GM12892 (cell line): ENCODE measurements at places on chromosomes 3 and 15.

- no peak for DNase-seq
These were observed 758 bp downstream of the SELENOK start for GRCh38 chr3:53890726-53891475.

GRCh38 chr3:146803745-146804144 is 198.6 kb upstream of the PLSCR5 start:
- no peak for DNase-seq

DNA sequence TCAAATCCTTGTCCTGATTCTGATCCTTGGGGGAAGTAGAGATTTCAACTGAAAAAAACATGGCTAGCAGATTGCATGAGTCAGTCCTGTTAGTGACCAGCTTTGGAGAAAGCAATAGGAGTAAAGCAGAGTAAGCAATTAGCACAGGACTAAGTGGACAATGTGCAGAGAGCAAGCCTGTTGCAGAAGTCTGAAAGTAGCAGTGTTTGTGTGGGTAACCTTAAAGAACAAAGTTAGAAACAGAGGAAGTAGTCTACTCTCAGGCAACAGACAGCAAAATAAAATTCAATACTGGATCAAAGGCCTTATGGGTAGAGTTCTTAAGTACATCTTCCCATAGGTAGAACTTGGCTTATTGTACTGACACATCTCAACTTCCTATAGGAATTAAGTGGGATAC is 916.8 kb downstream of the CADM2 start:
- DNase-seq: no peak

DNA sequence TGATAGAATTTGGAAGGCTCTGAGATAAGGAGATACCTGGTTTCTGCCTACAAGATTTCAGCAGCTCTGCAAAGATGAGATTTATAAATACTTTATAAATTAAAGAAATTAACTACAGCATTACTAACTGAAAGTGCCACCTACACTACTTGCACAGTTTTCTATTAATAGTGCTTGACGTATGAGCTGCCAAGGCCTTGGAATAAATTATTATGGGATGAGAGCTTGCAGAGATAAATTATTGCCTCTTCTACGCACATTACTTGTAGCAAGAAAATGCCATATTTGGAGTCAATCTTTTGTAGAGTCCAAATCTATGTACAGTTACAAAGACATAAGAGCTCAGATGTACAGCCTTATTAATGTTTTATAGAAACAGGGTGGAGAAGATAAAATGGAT is 89.1 kb downstream of the BCHE start:
- DNase-seq: no peak

DNA sequence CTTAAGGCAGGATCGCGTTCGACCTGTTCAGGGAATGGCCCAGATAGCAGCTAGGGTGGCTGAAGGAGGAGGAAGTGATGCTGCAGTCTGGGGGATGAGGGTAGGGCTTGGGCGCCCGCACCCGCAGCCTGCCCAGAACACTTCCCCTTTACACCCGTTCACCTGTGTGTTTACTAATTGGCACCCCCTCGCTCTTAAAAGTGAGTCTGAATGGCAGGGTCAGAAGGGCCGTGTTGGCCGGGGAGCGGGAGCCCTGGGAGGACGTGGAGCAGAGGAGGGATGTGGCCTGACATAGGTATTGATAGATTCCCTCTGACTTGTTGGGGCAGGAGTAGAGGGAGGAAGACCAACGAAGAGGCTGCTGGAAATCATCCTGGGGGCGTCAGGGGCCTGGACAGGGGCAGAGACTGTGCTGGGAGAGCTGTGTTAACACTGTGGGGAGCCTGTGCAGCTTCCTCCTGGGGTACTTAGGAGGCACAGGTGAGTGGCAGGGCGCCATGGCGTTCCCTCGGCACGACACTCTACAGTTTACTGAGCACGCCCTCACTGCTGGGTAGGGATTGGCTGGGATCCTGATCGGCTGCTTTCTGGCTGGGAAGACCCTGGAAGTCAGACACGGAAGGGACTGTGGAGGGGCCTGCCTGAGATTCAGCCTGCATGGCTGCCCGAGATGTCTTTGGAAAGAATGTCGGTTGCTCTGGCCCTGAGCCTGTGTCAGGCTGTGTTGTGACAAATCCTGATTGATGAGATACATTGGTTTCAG is 51.7 kb downstream of the SLC6A6 start:
- DNase-seq: no peak

DNA sequence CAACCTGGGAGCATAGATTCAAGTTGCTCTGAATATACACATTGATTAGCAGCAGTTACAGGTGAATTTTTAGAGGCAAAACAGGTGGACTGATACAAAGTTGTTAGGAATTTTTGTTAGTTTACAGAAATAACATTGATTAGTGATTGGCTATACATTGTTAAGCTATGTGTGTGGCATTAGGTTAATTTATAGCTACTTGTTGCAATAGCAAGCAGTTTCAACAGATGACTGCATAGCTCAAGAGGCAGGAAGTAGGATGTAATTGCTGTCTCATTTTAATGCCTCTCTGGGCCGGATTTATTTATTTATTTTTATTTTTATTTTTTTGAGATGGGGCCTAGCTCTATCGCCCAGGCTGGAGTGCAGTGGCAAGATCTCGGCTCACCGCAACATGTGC is 99.7 kb downstream of the TCF12 start:
- DNase-seq: no peak

- DNase-seq: no peak
These were observed 99.3 kb upstream of the ZBED2 start for GRCh38 chr3:111694471-111694870.

- DNase-seq: no peak
These were observed 38.3 kb downstream of the RSRC1 start for GRCh38 chr3:158148218-158148617.

DNA sequence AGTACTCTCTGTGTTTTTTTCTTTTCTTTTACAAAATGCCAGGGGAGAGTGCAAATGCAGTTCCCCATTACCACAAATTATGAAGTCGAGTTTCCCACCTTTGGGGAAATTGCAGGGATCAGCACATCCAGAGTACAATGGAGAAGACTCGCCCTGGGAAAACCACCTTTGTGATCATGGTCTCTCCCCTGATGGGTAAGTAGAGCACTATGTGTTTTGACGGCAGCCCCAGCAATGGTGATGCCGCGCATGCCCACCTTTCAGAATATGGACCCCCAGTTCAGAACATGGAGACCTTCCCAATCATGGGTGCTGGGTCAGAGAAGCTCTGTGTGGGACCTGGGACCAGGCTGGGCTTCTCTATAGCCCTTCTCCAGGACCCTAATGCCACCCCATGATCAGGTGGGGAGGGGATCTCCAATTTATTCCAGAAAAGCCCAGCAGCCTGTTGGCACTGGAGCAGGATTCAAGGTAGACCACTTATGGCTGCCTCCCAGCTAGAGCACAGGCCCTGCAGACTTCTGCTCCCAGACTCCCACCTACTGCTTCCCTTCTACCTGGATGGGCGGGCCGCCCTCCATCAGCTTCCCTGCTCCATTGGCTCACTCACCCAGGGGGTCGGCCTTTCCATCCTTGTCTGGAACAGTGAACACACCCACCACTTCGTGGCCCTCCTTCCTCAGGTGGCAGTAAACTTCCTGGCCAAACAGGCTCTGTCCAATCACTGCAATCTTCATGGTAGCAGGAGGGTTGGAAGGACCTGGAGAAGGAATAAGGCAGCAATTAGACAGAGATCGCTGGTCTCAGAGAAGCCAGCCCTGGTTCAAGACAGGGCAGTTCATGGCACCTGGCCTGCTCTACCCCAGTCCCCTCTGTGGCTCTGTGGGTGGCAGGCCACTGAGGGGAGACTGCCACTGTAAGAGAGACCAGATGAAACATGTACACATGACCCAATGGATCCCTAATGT is 19.9 kb downstream of the ALDH1L1 start:
- DNase-seq: no peak

DNA sequence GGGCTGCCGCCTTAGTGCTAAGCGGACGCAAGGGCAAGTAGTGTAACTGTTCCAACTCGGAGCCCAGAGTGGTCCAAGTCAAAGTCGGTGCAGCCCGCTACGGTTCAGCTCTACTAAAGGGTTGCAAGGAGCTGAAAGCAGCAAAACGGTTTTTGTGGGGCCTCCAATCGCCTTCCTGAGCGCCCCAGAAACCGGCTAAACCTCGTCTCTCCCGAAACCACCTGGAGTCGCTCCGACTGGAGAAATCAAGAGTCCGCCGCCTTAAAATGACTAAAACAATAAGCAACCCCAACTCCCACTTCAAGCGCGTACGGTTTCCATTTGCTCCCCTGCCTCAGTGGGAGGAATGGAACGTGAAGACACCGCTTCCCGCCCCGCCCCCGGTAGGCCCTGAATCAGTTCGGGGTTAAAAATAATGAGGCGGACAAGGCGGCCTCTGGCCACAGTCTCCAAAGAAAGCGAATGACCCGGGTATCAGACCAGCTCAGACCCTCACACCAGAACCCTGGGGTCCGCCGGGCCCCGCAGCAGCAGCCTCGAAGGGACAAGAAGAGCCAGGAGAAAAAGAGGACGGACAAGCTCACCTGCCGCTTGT is 401 bp downstream of the SEC11A start:
- DNase-seq: no peak

DNA sequence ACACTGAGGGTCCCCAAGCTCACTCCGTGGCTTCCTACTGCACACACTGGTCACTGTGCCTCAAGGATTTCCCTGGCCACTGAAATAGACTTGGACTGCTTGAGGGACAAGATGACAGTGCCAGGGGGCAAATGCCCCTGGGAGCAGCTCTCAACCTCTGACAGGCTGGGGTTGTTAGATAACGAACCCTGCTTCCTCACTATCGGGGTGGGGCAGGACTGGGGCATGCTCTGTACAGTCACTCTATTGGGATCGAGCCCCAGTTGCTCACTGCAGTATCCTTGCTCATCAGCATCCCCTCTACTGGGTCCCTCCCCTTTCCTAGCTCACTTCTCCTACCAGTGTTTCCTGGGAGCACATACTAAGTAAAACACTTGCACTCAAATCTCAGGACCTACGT is 610.8 kb downstream of the NTRK3 start:
- DNase-seq: no peak

DNA sequence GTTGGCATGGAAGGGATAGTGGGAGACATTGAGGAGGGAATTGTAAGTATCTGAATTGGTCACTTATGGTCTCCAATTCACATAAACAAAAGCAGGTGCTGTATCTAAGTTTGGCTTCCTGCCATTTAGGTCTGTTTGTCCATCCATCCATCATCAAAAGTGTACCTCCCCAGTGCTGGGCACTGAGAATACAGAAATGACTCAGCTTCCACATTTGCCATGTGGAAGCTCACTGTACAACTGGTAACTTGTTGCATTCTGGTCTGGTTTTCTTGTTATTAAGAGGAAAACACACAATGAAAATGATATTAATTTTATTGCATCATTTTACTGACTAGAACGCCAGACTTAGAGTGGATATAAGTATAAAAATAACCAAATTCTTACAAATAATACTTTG is 30.9 kb upstream of the MUC13 start:
- DNase-seq: no peak

GRCh38 chr3:33006081-33006480 is 54.6 kb downstream of the CCR4 start:
- DNase-seq: no peak

- no peak for DNase-seq
These were observed 94.9 kb downstream of the ATP10A start for GRCh38 chr15:25768271-25768670.

- no peak for DNase-seq
These were observed 15.1 kb upstream of the TOPAZ1 start for GRCh38 chr3:44226573-44226972.

DNA sequence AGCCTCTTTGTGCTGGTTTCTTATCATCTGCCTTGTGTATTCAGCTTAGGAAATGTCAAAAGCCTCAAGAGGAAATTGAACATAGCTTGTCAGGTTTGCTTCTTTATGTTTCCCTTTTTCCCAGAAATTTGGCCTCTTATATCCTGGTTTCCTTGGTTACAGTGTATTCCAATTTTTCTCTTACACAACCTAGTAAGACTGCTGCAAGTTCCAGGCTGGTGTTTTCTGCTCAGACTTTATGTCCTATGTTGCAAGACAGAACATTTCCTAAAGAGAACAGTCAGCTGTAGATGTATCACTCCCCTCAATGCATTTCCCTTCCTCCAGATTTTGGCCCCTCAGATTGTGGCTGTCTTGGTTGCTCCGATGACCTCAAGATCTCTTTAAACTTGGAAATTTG is 102.5 kb downstream of the SH3GL3 start:
- no peak for DNase-seq

DNA sequence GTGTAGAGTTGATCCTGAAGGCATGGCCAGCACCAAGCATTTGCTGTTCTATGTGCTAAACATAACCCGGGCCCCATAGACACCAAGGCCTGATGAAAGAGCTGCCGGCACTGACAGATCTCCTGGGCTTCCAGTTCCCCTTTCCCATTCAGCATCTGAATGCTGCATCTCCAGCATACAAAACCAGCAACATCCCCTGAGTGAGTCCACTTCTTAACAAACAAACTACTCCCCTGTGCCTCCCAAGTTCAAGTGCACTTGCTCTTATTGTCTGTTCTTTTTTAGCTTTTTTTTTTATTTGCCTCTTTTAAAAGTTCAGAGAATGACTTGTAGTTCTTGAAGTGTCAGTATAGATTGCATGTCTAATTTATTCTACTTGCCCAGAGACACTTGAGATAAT is 156.0 kb downstream of the EDEM1 start:
- no peak for DNase-seq

GRCh38 chr3:97927704-97928103 is 44.5 kb downstream of the RIOX2 start:
- no peak for DNase-seq

DNA sequence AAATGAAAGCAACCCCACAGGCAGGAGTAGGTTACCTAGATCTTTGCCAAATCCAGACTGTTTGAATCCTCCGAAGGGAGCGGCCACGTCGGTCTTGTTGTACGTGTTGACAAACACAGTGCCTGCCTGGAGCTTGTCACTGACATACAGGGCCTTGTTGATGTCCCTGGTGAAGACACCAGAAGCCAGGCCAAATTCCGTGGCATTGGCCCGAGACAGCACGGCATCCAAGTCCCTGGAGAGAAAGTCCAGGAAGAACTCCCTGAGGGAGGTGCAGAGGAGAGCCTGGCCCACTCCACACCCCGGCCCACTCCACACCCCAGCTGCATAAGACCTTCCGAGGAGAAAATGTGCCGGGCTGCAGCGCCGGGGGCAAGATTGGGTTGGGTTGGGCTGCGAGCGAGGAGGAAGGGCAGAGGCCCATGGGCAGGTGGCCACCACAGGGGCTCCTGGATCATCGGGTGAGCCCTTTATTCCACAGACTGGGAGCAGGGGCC is 21.8 kb upstream of the SLC41A3 start:
- DNase-seq: peak; percentile 7

DNA sequence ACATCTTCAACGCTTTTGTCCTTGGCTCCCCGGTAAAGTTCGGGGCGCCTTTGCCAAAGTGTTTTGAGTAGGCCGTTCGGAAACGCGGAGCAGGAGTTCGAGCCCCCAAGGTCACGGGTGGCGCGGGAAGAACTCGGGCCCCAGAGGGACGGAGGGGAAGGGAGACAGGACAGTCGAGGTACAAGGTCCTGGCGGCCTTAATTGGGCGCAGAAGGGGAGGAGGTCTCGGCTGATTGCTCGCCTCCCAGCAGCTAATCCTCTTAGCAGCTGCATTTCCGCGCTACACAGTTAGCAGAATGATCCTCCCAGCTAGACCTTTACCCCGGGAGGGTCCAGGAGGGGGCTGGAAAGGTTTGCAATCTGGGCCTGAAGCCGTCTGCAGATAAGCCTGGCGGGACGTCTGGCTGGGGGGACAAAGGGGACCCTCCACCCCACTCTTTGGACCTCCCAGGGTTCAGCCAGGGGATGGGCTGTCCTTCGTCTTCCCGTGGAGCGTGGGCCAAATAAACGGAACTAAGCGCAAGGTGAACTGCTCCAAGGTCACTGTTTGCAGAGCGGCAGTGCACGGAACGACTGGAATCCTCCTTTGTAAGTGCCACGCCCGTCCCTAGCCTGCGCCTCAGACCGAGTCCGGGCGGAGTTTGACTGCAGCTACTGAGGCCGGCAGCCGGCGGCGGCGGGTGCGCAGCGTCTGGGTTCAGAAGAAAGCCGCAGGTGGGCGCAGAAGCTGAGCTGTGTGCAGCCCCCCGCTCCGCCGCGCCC is 7.2 kb downstream of the EOMES start:
- no peak for DNase-seq
